ENCODE measurements at places on chromosomes 2 and 18.
A peak's percentile ranks its signal among the peaks of the same experiment; 100 is the strongest.

DNA sequence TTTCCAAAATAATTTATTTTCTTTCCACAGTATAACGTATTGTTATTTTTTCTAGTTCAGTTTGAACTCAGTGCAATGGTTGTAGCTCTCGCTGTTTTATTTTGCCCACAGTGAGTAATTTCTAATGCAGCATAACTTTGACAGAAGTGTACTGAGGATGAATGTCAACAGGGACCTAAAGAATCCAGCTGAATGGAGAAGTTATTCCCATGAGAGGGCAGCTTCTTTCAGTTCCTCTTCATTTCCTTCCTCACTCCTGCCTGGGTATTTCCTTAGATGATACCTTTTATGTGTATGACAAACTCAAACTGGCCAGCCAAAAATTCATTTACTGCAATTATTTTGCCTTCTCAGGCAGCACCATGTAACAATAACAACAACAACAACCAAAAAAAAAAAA, 1223.1 kb upstream of the ZEB2 start:
- no peak for DNase-seq

DNA sequence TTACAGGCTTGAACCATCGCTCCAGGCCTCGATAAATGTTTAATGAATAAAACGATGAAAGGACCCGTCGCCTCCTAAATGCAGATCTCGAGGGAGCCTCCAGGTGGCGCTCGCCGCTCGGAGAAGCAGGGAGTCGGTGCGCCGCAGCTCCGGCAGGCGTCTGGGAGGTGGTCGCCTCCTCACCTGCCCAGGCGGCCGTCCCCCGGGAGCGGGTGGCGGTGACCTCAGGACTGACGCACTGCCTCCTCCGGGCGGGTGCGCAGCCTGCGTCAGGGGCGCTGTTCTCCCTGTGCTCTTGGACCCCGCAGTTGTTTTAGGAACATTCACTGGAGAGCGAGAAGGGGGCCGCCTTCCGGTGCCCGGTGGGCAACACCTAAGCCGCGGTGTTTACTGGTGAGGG, 38.6 kb upstream of the POLE4 start:
- peak; percentile 82 for DNase-seq

DNA sequence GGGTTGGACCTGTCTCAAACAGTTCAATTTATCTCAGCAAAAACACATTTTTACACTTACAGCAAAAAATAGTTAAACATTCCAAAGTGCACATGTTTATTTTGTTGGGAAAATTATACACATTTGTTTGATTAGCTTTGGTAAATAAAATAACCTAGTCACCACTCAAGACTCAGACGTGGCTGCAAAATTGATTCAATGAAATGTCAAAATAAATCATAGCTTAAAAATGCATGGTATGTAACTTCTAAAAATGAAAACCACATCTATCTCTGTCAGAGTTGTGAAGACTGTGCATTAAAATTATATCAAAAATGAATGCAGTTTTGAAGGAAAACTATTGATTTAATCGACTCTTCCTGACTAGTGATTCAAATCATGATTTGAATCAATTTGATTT, 56.7 kb downstream of the GALNT14 start:
- DNase-seq = no peak

DNA sequence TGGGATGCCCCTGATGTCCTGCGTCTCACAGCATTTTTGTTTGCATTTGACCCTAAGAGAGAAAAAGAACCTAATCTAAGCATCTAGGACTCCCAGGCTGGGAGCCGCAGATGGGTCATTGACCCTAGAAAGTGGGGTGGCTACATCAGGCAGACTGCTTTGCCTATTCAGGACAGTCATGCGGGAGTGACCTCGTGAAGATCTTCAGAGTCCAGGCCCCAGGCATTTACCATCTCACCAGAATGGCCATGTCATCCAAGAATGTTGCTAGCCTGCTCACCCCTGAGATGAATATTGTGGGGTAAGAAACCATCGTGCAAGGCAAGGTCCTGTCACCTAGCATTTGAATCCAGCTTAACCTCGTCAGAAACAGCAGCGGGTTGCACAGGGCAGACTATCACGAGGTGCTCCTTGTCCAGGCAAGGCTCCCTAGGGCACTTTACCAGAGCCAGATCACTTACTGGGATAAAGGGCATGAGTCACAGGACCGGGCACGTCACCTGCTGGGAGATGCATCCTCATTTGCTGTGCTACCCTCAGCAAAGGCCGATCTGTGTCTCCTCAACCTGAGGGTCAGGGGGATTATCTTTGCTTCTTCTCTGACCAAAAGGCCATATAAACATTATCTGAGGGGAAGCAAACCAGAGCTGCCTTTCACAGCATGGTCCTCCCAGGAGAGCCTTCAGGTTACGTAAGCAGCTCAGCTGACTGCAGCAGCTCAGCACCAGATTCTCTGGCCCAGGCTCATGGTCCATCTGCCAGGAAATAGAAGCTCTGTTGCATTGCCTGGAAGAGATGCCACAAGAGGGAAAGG, 162.3 kb downstream of the ACKR3 start:
- DNase-seq = no peak

DNA sequence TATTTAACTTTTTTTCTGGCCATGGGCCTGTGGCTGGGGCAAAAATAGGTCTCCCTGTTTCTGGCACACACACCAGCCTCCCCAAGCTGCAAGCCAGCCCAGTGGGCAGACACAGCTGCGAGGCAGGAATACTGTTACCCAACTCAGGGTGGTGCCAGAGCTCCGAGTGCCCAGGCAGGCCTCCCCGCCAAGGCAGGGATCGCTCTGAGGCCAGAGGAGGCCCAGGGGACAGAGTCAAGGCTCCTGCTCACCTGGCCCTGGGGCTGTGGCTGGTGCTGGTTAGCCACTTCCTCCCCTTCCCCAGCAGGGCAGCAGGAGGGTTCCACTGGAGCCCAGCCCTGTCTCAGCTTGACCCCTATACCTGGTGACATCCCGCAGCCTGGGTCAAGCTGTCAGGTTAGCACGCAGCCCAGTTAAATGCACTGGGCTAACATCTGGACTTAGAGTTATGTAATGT, 67.1 kb upstream of the EPAS1 start:
- DNase-seq = peak; percentile 41

DNA sequence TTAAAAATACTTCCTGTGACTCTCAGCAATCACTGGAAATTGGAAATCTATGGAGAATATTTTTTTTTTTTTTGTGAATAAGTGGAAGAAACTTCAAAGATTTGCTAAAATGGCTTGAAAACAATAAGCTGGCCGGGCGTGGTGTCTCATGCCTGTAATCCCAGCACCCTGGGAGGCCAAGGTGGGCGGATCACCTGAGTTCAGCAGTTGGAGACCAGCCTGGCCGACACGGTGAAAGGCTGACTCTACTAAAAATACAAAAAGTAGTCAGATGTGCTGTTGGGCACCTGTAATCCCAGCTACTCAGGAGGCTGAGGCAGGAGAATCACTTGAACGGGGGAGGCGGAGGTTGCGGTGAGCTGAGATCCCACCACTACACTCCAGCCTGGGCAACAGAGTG, 155.5 kb upstream of the CAVIN2 start:
- no peak for DNase-seq

DNA sequence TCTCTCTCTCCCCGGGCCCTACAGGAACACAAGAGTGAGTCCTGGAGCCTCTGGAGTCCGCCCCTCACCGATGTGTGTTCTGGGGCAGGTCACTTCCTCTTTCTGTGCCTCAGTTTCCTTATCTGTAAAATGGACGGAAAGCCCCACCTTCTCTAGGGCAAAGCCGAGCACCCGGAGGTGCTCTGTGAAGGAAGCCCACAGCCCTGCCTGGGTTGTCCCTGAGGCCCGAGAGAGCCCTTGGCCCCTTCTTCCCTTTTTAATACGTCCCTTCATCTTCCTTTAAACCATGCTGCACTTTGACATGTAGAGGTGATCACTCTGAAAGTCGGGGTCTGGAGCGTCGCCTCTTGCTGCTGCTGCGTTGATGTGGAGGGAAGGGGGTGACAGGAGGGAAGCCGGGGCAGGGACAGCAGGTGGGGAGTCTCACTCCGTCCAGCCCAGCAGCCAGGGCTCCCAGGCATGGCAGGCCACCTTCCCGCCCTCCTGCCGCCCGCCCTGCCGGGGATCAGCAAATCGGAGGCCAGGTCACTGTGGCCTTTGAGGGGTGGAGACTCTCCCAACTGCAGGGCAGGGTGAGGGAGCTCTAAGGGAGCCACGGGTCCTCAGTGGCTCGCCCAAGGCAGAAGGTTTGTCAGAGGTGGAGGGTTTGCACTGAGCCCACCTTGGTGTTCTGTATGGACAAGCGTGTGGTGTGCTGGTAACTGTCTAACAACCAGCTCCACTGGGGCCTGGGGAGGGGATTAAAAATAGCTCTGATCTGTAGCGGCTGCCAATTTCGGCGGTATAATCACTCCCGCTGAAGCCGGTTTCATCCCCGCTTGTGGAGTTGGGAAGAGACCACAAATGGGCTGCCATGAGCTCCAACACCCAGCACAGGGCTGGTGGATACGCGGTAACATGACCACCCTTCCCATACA, 135.9 kb upstream of the ID2 start:
- DNase-seq = peak; percentile 28

DNA sequence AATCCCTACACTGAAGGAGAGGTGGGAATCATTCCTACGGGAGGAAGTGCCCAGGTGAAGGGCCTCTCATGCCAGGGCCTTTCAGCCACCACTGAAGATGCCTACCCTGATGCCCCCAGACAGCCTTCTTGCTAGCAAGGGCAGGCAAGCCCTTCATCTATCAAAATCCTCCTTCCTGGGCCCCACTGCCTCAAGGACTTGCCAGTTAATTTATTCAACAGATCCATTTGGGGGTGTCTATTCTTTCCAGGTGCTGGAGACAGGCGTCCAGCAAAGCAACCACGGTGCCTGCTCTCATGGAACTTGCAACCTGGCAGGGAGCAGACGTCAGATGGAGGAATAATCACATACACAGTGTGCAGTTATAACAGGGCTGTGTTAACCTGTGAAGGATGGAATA, 95.5 kb downstream of the GYPC start:
- DNase-seq = peak; percentile 6

GRCh38 chr2:205484764-205485163, 197.5 kb upstream of the NRP2 start:
- no peak for DNase-seq
